AG20443 (cell line): ENCODE measurements at places on chromosomes 12 and 14.
A peak's percentile ranks its signal among the peaks of the same experiment; 100 is the strongest.

GRCh38 chr12:22312336-22312735, 22.2 kb downstream of the ST8SIA1 start:
- peak; percentile 50 for DNase-seq

DNA sequence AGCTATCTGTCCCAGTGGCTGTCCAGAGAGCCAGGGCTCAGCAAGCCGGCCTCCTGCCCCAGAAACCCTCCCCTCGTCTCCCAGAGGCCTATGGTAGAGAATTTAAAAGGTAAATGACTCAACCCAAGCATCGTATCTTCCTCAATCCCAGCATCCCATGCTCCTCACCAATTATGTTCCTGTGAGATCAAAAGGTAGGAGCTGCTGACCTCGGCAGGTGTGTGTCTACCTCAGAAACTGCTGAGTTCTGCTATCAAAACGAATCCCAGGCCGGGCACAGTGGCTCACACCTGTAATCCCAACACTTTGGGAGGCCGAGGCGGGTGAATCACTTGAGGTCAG, 49.3 kb downstream of the FOXN3 start:
- DNase-seq: no peak

- no peak for DNase-seq
Observed at GRCh38 chr12:22399464-22400180, 65.1 kb upstream of the ST8SIA1 start.

GRCh38 chr14:72563676-72564075, 330.2 kb downstream of the DPF3 start:
- DNase-seq: no peak

DNA sequence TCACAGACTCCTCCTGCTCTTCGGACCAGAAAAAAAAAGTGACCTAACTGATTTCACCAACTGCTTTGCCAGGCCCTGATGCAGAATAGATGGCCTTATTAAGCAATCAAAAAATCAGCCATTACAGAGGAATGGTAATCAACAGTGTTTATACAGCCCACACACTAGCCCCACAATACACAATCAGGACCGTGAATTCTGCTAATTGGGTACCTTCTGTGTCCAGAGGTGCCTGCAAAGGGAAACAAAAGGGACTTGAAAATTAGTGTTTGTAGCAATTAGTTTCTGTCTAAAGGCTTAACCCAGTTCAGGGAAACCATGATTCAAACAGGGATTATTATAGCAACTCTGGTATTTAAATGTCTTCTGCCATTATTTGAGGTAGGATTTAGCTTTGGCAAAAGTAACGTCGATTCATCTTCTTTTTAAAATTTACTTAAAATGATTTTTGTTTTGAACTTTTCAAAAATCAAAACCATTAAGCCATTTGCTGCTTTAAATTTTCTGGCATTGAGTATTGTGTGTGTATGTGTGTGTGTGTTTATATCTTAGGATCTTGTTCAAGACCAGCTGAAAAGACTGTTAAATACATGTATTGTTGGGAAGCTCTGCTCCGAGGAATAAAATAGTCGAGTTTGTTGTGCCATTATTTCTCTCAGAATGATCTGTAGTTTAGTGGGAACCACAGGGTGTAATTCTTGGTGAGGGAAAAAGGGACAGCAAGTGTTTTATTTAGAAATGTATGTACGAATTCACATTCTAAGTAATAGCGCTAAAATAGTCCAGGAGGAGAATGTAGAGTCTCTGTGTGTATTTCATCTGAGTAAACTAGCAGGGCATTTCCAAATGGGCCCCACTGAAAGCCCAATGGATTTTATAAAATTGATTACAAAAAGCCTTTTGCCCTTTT, 156.1 kb downstream of the PTCSC3 start:
- no peak for DNase-seq

DNA sequence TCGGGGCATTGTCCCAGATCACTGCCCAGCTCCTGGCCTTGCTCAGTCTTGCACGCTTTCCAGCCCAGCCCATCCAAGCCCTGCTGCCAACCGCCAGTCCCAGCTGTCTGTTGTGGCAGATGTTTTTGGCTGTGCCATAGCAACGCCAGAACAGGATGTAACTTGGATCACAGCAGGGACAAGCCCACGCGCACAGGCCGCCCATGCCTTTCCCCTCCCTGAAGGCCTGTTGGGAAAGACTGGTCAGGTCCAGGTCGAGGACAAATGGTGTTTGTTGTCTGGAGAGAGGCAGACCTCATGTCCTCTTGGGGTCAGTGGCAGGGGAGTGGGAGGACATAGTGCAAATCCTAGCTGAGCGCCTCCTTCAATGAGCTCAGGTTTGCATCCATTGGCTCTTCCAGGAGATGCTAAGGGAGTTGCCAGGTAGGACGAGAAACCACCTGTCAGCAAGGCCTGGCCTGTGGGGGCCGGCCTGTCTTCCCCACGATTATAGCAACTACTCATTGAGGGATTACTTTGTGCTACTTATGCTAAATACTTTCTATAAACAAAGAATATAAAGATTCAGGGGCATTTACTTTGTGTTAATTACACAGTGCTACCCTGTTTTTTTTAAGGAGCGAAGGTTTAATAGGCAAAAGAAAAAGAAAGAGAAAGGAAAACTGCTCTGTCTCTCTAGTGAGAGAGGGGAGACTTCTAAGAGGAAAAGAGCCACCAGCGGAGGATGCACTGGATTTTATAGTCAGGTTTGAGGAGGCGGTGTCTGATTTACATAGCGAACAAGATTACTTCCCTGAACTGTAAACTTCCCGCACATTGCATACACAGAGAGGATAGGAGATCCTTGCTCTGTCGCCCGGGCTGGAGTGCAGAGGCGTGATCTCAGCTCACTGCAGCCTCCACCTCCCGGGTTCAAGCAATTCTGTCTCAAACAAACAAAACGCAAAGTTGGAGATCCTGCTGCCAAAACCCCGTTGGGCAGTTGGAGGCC, 42.8 kb upstream of the CORO1C start:
- DNase-seq: peak; percentile 89

DNA sequence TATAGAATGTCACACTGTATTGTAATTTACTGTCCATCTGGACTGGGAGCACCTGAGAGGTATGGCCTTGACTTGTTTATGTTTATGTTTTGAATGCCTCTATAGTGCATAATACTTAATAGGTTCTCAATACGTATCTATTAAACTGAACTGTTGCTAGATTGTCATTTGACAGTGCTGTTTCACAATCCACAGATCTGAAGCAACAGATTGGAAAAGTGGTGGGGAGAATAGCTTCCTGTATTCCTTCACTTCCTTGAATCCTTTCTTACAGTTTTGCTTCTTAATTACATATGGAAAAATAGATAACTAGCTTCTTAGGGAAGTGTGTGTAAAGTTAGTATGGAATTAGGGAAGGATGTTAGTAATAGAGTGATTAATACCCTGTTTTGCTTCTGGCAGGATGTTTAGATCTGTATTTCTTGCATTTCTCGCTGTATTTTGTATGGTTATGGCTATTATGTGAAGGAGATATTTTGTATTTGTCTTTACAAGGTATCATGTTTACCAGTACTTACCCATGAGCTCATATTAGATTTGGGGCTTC, 4.5 kb downstream of the CNOT2 start:
- DNase-seq: no peak

- no peak for DNase-seq
Observed at GRCh38 chr12:131218923-131219669, 265.4 kb downstream of the ADGRD1 start.

DNA sequence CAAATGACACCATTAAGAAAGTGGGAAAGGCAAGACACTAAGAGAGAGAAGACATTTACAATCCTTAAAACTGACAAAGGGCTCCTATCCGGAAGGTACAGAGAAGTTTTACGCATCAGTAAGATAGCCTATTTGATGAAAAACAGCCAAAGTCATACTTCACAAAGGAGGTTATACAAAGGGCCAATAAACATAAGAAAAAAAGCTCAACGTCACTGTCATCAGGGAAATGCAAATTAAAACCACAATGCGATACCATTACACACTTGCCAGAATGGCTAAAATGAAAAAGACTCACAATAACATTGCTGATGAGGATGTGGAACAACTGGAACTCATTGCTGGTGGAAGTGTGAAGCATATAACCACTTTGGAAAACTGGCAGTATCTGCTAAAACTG, 168.6 kb upstream of the FAR2 start:
- DNase-seq: no peak

DNA sequence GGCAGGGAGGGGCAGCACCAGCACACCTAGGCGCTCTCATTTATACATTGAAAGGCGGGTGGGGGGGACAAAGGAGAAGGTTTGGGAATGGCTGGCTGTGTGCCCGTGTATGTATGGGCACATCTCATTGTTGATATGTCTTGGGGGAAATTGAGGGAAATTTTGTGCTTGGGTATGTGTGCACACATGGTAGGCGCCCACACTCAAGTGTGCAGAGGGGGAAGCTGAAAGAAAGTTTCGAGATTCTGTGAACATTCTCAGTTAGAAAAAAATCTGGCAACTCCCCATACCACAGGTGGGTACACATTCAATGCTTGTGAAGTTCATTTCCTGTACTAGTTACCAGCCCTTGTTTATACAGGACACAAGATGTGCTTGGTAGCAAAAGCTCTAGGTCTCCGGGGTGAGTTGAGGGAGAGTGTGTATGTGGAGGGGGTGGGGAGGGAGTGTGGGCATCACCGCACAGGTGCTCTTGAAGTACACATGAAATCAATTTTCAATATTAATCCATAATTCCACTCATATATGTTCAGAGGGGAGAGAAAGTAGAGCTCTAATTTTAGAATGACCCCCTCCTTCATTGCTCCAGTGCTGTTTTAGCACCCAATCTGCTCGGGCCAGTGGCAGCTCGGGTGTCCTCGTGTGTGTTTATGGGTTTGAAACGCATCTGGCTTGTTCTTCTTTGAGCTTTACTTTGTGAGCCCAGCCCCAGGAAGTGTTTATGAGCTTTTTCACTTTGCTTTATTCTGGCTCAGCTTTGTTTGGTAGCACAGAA, 286.0 kb downstream of the ZFP36L1 start:
- DNase-seq: no peak

DNA sequence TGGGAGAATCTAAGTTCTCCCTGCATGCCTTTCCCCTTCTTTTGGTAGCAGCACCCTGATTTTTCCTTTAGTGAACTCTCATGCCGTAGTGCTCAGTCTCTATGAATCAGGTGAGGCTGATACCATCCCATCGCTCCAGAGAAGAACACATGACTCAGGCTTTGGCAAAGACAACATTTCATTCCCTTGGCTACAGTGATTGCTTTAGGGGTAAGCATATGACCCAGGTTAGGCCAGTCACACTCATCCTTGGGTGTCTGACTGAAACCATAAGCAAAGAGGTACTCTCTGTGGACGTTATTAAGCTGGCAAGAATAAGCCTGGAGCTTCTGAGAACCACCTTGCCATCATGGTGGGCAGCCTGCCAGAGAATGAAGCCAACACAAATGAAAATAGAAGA, 141.8 kb downstream of the MYRFL start:
- DNase-seq: no peak

DNA sequence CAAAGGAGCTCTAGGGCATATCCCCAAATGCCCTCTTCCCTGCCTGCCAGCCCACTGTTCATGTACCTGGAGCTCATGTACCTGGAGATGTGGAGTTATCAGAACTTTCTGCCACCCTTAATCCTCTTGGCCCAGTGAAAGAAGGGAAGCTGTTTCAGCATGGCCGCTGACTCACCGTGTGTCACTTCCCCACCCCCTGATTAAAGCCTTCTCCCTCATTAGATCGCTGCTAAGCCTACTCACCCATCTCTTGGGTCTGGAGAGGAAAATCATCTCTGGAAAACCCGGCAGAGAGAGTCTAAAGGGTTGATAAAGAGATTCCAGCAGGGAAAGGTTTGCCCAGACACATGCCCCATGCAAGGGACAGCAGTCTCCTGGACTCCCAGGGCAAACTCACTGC, 4.5 kb upstream of the LTBP2 start:
- DNase-seq: peak; percentile 63

- DNase-seq: no peak
Observed at GRCh38 chr12:132719141-132719953, 8.7 kb downstream of the PGAM5 start.

DNA sequence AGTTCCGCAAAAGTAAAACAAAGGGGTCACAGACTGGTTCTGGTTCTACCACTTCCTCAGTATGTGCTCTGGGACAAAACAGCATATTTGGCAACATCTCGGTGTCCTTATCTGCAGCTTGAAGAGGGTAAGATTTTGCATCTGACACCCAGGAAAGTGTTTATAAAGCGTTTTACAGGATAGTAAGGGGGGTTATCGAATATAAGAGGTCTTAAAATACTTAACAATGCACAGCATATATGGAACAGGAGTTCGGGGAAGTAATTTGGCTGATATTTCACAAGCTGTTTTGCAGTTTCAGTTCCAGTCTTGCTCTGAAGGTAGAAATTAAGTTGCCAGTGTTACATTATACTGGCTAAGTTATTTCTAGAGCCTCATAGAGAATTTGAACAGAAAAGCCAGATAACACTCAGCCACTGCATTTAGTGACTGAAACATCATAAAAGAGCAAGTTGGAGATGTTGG, 904 bp upstream of the MAP4K5 start:
- no peak for DNase-seq

- DNase-seq: peak; percentile 41
Observed at GRCh38 chr12:96719660-96720362, 187.2 kb upstream of the NEDD1 start.

- no peak for DNase-seq
Observed at GRCh38 chr12:11805680-11806079, 156.2 kb downstream of the ETV6 start.

DNA sequence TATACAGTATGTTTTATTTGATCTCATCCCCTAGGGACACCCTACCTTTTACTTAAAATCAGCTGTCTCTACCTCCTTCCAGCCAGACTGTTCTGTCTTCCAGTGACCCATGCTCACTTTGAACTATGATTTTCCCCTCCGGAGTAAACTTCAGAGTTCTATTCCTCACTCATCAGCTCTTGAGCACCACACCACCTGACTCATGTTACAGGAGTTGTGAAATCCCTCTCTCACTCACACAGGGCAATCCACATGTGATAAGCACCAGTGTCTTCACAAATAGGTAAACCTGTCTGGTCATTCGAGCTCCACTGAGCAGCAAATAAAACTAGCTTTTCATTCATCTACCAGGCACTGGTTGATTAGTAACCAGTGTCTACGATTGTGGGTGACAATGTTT, 177.3 kb upstream of the BMP4 start:
- no peak for DNase-seq

GRCh38 chr14:98375566-98375965, 896.4 kb downstream of the BCL11B start:
- no peak for DNase-seq

DNA sequence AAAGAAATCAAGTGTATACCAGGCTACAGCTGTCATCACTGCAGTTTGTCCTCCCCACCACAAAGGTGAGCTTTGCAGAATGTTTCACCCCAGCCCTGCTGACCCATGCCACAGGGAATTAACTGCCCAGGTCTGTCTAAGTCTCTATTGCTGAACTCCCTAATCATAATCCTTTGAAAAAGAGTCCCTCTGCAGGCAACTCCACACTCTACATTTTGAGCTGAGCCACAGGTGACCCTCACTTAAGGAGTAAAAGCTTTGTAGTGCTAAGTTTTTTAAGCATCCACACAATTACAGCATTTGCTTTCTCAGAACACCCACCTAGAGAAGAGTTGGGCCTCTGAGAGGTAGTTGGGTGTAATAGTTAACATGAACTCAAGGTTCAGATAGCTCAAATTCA, 90.0 kb downstream of the C12orf50 start:
- no peak for DNase-seq
